ENCODE measurements at places on chromosomes 2 and 18.

DNA sequence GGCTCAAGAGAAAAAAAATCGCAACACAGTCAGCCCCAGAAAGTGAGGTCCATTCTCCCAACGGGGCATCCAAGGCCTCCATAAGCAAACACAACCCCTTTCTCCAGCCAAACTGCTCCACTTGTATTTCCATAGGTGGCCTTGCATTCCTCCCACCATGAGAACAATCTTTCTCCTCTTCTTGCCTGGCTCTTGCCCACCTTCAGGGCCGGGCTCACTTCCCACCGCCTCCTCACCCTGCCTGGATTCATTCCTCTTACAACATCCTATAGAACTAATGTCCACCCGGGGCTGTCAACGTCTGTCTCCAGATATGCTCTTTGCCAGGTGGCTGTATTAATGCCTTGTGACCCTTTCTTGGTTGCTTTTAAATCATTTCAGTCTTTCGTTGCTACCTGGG is 124.5 kb downstream of the SMAD7 start:
- no peak for DNase-seq

DNA sequence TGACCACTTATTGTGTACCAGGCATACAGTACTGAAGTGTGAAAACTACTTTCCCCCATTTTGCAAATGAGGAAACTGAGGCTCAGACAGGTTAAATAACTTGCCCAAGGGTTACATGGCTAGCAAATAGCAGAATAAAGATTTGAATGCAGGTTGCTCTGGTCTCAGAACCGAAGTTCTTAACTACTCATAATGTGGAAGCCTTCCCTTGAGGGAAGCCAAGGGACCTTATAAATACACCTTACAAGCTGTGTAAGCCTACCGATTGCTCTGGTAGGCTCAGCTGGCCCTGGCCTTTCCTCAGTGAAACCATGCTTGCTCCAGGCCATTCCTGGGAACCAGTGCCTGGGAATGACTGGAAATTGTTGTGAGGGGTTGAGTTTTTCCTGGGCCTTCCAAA is 114.6 kb upstream of the CDCA7 start:
- DNase-seq, result no peak

GRCh38 chr2:220194630-220195584 is 567.5 kb downstream of the SLC4A3 start:
- DNase-seq, result no peak

- DNase-seq, result no peak
These were observed 158.4 kb downstream of the CCDC178 start for GRCh38 chr18:33282142-33282541.

DNA sequence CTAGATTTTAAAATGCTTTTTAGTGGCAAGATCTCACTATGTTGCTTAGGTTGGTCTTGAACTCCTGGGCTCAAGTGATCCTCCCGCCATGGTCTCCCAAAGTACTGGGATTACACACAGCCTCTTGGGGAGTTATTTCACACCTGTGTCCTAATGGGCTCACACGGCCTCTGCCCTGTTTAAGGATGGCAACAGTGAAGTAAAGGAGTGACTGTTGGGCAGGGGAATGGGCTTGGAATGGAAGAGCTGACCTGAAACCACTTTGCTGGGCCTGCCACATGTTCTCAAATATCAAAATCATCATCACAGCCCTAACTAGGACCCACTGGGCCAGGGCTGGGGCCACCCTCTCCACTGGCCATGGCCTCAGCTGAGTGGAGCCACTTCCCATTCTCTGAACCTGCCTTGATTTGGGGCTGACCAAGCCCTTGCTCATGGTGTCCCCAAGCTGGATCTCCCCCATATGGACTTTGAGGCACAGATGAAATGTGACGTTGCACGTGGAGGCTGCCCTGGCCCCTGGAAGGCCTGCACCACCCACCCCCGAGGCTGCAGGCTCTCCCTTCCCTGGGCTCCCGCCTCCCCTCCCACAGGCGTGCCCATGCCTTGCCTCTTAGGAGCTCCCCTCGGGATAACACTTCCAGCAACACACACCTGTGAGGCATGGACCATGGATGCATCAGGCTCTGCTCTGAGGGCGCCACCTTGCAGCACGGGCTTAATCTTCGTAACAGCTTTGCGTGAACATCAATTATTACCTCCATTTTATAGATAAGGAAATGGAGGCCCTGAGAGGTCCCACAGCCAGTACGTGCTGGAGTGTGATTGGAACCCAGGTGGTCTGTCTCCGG is 71.8 kb upstream of the SMAD7 start:
- no peak for DNase-seq

- peak; percentile 83 for DNase-seq
These were observed 273.8 kb upstream of the LYPD1 start for GRCh38 chr2:132943829-132944228.

- peak; percentile 65 for DNase-seq
These were observed 110.6 kb upstream of the LYPD1 start for GRCh38 chr2:132780651-132781050.

GRCh38 chr2:63817382-63817781 is 24.3 kb upstream of the UGP2 start:
- DNase-seq, result peak; percentile 48

DNA sequence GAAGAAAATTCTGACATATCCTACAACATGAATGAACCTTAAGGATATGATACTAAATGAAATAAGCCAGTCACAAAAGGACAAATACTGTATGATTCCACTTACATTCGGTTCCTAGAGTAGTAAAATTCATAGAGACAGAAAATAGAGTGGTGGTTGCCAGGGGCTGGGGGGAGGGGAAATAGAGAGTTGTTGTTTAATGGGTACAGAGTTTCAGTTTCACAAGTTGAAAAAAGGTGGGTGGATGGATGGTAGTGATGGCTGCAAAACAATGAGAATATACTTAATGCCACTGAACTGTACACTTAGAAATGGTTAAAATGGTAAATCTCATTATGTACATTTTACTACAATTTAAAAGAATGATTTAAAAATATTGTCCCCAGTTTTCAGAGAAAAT is 53.3 kb upstream of the NFU1 start:
- no peak for DNase-seq

DNA sequence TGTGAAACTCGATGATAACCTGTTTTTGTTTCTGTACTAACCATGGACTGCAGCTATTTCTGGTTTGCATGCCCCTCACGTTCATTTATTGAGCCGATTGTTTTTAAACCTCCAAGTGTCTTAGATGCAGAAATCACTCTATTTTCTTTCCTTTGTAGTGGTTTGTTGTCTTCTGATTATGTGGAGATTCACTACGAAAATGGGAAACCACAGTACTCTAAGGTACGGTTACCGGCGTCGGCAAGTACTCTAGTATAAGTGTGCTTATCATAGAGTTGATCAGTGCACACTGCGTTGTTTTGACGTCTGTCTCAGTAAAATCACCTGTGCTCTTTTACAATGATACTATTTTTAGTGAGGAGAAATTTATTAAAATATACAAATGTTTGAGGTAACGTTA is 87.4 kb downstream of the ADAM23 start:
- DNase-seq, result no peak

GRCh38 chr2:135124924-135125886 is 73.1 kb downstream of the RAB3GAP1 start:
- no peak for DNase-seq

GRCh38 chr2:59732871-59733566 is 820.4 kb downstream of the BCL11A start:
- DNase-seq, result no peak

DNA sequence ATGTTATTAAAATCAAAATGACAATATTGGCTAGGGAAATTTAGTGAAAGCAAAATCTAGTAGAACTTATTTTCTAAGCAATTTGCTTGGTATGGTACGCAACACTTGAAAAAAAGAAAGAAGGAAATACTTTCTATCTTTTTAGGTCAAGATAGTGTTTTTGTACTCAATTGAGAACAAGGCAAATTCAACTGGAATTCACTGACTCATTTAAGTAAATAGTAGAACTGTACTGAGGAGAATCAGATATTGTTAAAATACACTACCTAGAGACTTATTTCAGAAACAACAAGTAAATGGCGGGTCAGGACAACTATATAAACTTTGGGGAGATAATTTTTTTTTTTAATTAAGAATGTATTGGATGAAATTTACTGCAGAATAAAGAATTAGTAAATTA is 18.9 kb downstream of the ZRANB3 start:
- no peak for DNase-seq

- no peak for DNase-seq
These were observed 201.0 kb downstream of the PMAIP1 start for GRCh38 chr18:60100778-60101177.

DNA sequence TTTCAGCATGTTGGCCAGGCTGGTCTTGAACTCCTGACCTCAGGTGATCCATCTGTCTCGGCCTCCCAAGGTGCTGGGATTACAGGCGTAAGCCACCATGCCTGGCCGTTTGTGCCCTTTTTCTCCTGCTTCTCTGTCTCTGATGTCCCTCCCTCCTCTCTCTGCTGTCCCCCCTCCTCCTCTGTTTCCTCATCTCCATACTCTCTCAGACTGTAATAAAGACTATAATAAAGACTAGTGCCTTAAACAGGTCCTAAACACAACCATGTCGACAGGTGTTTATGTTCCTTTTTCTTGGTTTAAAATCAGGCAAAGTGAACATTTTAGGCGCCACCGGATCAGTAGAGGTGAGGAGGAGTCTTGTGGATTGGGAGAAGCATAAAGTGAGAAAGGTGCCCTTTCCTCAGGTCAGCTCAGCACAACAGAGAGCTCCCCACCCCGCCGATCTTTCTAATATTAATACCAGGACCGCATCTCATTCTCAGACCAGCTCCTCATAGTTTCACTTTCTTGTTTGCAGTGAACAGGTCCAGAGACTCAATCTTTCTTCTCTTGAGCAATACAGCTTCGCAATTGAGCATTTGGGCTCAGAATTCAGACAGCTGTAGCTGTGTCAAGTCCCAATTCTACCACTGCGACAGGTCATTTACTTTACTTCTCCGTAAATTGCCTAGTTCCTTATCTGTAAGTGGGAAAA is 23.7 kb downstream of the TIMM21 start:
- DNase-seq, result no peak

DNA sequence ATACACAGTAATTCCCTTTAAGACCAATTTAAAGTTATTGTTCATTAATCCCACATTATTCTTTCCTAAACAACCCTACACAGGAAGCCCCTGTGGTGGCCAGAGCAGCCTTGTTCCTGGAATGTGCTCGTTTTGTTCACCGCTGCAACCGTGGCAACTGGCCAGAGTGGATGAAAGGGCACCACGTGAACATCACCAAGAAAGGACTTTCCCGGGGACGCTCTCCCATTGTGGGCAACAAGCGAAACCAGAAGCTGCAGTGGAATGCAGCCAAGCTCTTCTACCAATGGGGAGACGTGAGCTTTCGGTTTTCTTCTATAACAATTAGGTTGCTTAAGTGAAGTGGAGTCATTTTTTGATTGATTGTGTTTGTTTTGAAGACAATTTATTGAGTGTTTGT is 101.0 kb downstream of the UNC80 start:
- DNase-seq, result peak; percentile 57

GRCh38 chr18:23560186-23560585 is 26.1 kb downstream of the NPC1 start:
- no peak for DNase-seq

GRCh38 chr18:62751341-62751821 is 36.0 kb downstream of the PHLPP1 start:
- no peak for DNase-seq

- no peak for DNase-seq
These were observed 148.3 kb upstream of the HDAC4 start for GRCh38 chr2:239548965-239549595.

- no peak for DNase-seq
These were observed 7.2 kb downstream of the AGAP1 start for GRCh38 chr2:235500761-235501672.

DNA sequence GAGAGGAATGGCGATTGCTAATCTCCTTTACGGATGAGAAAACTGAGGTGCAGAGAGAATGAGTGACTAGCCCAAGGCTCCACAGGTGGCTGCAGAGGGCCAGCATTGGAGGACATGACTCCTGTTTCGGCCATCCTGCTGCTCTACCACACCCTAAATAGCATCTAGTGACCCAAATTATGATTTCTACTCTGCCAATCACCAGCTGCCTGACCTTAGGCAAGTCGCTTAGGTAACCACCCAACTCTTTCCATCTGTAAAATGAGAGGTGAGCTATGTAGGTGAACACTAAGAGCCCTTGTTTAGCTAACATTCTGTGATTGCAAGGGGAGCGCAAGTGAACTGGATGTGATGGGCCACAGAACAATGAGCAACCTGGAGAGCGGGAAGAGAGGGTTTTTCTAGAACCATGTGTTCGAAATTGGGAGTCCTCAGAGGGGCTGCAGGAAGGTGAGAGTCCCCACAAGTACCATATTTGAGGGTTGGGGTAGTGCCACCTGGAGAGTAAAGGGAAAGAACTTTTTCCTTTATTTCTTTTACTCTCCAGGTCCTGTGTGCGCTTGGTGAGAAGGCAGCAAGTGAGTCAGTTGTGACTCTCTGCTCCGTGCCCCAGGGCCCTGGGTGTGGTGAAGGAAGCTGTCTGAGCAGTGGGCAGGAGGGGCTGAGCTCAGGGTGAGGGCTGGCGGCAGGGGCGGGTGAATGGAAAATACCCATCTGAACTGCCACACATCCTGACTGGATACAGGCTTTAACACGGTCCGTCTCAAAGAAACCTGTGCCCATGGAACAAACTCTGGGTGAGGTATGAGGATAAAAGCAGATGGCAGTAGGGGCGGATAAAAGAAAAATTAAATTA is 2.4 kb downstream of the CYP27C1 start:
- DNase-seq, result no peak

DNA sequence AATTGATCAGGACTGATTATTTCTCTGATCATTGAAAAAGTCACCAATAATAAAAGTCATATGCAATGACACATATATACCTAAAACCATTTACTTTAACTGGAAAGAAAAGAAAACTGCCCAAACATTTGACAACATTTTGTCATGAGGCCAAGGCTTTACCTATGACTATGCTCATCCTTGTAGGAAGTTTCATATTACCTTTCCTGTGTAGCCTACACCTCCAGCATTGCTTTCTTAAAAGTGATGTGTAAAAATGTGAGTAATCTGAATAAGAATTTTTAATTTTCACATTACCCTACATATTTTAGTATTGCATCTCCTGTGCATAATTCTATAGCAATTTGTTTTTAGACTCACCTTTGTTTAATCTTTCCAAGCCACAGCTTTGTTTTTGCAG is 419.8 kb upstream of the FIGN start:
- no peak for DNase-seq

DNA sequence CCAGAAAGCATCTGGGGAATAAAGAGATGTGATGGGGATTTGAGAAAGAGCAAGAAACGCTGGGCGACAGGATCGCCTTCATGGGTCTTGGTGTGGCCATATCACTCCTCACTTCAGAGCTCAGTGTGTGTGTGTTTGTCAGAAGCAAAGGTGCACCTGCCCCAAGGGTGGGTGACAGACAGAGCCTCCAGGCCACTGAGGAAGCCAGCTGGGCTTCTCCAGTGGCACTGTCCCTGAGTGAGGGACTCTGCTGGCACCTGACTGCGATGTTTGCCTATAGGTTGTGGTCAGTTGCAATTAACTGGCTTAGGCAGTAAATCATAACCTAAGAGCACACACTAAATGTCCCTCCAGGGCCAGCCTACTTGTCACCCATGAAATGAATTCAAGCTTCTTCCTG is 23.5 kb upstream of the GNAL start:
- DNase-seq, result no peak

- peak; percentile 40 for DNase-seq
These were observed 97.9 kb upstream of the GPR45 start for GRCh38 chr2:105143467-105144151.

All from muscle of leg (tissue), 16 donors.